ENCODE measurements at places on chromosomes 1 and 21.

DNA sequence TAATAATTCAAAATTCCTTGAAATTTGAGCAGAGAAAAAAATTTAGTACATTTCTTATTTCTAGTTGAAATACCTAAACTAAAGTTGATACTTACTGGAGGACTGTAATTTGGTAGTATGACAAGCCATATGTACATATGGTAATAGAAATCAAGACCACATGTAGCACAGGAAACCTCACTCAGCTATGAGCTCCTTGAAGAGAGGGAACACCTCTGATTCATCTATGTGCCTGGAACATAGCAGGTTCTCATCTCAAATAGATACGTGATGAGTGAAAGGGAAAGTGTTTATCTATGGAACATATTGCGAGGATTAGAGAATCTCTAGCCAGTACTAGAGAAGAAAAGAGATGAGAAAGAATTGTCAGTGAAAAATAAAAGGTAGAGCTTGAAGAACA is 47.9 kb upstream of the GNG4 start:
- DNase-seq, result peak; percentile 74

DNA sequence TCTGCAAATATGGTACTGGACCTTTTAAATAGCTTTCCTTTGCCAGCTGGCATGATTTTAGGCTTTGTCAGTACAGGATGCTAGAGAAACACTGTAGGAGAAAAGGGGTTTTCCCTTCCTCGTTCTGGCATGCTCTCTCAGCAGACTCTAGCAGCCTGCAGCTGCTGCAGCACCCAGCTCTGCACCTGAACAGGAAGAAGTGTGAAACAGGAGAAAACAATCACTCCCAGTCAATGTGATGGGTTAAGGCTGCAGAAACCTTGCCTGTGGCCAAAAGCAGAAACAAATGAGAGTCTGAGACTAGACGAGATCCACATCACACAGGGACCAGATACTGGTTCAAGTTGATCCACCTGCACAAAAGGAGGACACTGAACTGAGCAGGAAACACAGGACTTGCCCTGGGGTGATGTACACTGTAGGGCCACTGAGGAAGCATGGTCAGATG is 21.2 kb downstream of the OVGP1 start:
- DNase-seq, result peak; percentile 64

DNA sequence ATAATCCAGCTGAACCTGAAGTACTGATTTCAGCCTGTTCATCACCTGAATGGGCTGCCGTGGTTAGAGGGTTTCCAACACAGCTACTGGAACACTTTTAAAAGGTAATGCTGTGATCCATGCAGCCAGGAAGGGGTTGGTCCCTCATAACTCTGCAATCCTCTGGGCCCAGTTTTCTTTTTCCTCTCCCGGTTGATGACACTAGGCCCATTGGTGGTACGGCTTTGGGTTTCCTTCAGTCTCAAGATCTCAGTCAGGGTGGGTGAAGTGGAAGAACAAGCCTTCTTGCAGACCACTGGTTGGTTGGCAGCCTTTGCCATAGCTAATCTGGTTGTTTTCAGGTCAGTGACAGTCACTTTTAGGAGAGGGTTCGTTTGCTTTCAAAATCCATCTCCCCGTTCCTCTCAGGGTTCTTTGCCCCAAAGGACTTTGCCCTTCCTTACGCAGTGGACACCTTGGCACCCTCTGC is 502 bp upstream of the SLC35A3 start:
- DNase-seq, result no peak

DNA sequence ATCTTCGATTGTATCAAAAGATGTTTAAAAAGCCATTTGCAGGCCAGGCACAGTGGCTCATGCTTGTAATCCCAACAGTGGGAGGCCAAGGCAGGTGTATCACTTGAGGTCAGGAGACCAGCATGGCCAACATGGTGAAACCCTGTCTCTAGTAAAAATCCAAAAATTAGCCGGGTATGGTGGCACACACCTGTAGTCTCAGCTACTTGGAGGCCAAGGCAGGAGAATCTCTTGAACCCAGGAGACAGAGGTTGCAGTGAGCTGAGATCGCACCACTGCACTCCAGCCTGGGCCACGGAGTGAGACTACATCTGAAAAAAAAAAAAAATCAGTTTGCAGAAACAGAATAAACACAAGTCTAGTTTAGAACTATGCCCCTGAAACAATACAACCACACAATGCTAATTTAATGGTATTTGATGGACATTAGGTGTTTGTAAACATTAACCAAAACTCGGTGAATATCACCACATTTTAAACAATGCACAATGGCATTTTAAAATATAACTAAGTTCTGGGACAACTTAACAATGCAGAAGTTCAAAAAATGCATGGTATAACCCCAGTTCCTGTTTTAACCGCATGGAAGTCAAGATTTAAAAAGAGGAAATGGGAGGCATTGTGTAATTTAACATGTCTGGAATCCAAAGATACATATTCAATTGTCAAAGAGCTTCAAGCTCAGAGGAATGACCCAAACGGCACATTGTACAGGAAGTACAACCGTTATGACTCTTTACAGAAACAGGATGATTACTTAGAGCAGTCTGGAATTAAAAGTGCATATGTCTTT is 7.1 kb upstream of the PTTG1IP start:
- no peak for DNase-seq

DNA sequence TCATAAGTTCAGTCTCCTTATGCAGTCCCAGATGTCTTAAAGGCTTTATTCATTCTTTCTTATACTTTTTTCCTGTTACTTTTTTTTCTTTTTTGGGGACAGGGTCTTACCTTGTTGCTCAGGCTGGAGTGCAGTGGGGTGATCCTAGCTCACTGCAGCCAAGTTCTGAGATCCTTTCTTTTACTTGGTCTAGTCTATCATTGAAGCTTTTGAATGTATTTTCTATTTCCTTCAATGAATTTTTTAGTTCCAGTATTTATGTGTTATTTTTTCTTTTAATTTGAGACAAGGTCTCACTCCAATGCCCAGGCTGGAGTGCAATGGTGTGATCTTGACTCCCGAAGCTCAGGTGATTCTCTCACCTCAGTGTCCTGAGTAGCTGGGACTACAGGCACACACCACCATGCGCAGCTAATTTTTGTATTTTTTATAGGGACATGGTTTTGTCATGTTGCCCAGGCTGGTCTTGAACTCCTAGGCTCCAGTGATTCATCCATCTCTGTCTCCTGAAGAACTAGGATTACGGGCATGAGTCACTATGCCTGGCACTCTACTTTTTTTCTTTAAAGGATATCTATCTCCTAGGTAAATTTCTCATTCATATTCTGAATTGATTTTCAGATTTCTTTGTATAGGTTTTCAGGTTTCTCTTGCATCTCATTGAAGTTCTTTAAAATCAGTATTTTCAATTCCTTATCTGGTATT is 26.1 kb upstream of the GTF2B start:
- DNase-seq, result no peak

- DNase-seq, result no peak
These were observed 43.4 kb downstream of the LRP8 start for GRCh38 chr1:53284224-53285020.

Measured in activated CD4-positive, alpha-beta T cell treated with anti-CD3 and anti-CD28 coated beads, Interleukin-2, amount 50 U/mL, for 16 hours (primary cell).